ENCODE measurements at places on chromosomes 3 and 15.

GRCh38 chr3:46359733-46360493 lies 6.0 kb downstream of the CCR2 start:
- DNase-seq = peak; percentile 19

DNA sequence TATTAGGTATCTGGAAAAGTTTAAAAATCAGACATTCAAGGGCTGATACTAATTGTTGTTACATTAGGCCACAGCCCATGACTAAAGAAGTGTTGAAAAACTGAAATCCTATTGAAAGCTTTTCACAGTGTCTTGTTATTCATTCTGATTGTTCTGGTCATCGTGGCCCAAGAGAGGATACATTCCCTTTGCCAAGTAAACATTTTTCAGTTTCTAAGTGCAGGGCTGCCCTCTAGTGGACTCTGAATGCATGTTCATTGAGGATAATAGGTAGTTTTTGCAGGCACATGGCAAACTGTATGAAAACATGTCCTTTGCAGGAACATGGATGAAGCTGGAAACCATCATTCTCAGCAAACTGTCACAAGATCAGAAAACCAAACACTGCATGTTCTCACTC lies 181.1 kb downstream of the MYRIP start:
- DNase-seq = no peak

DNA sequence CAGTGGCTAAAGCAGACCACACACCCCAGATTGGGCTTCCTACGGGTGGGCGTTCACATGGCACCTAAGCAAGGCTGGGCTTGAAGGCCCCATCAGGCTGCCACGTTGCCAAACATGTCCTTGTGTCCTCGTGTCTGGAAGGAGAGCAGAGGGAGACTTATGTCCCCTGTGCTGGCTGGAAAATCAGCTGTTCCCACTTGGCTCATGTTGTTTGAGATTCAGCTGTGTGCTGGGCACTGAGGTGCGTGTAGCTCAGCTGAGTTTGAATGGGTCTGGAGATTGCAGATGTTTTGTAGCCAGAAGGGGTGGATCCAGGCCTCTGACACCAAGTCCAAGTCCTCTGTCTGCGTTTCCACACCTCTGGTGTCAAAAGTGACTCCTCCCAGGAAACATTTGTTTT lies 34.6 kb downstream of the RLBP1 start:
- DNase-seq = no peak

DNA sequence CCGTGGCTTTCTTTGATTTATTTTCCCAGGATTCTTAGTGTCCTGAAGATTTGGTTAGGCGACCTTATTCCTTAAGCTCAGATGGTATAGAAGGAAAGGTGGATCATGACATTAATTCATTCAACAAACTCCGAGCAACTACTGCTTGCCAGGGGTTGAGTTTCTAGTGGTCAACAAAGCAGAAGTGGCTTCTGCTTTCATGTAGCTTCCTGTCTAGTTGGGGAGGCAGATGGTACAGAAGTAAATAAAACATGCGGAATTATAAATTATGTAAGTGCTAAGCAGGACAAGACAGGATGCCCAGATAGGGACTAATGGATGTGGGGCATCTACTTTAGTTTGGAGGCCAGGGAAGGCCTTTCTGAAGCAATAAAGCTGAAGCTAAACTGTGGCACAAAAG lies 15.6 kb downstream of the EEFSEC start:
- DNase-seq = no peak

DNA sequence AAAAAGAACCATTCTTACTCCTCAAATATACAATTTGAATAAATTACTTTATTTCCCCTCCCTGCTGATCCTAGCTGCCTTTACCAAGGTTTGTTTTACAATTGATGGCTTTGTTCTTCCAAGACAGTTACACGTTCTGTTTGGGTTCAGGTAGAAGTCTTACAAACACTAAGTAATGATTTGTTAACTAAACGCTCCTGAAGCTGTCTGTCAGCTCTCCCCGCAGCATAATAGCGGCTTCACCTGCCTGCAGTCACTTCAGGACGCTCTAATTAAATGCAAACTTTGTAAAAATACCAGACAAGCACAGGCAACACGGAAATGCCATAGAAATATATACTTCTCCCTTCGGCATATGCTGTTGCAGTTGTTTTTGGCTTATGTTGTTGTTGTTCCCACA lies 176.4 kb upstream of the MDFIC2 start:
- DNase-seq = no peak

DNA sequence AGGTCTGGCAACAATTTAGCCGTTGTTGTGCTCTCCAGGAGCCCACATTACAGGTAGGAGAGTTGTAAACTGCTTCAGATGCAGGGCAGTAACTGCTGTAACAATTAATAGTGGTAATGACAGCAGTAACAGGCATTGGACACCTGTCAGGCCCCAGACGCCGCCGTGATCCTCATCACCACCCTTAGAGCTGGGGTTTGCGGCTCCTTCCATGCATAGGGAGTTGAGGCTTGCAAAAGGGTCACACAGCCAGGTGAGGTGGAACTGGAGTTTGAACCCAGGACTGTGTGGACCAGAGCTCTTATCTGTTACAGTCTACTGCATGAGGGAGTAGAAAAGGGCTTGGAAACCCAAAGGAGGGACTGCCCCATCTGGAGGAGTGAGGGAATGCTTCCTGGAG lies 26.8 kb upstream of the NR2C2 start:
- DNase-seq = no peak

DNA sequence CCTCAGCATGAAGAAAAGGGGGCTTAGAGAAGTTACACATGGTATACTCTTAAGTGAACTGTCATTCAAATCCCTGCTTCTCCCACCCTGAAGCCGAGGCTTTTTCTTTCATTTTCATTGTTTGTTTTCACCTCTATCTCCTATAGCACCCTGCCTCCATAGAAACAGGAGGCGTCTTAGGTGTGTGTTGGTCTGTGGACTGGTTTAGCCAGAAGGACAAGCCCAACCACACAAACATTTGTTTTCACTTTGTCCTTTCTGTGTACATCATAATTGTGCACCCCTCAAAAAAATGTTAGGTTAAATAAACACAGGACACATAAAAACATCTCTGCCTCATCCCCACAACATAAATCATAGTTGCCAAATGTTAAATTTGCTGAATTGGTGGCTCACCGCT lies 73.3 kb upstream of the UBE2E2 start:
- DNase-seq = no peak

- DNase-seq = no peak
Measured at GRCh38 chr15:76553102-76553501, 216.5 kb downstream of the ISL2 start.

- no peak for DNase-seq
Measured at GRCh38 chr3:178291574-178292370, 244.5 kb upstream of the KCNMB2 start.

DNA sequence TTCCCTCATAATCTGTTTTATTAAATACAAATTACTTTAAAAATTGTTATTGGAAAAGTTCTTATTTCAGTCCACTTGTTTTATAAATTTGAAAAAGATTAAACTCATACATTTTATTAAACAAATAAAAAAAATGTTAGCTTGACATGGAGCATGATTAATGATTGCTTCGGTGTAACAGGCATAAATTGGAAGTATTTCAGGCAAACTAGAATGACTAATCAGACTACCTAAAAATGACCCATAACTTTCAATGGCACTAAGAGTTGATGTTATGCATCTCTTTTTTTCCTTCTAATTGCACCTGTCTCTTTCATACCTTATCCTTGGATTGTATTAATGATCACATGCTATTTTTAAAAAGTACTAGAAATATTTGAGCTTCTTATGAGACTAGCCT lies 343.3 kb downstream of the ZNF385D start:
- DNase-seq = no peak

GRCh38 chr15:77502379-77503095 lies 81.8 kb downstream of the HMG20A start:
- no peak for DNase-seq

DNA sequence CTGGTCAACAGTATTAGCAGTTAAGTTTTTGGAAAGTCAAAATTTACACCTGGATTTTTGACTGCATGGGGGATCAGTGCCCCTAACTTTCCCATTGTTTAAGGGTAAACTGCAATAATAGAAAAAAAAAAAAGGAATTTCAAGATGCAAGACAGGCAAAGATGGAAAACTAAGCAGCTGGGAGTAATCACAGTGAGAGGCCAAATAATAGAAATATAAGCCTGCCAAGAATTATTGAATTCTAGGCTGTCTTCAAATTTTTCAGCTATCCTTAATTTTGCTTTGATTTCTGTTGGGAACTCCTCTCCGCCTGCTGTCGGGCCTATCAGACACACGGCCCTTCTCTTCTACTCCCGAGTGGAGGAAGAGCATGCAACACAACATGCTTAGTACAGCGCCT lies 215.5 kb upstream of the LMCD1 start:
- DNase-seq = no peak

- DNase-seq = no peak
Measured at GRCh38 chr3:186476541-186476940, 67.6 kb downstream of the CRYGS start.

- no peak for DNase-seq
Measured at GRCh38 chr3:184637705-184638104, 74.2 kb downstream of the MAGEF1 start.

- DNase-seq = no peak
Measured at GRCh38 chr15:45594319-45594718, 7.1 kb downstream of the BLOC1S6 start.

GRCh38 chr3:186896875-186897274 lies 33.5 kb upstream of the ST6GAL1 start:
- DNase-seq = no peak

DNA sequence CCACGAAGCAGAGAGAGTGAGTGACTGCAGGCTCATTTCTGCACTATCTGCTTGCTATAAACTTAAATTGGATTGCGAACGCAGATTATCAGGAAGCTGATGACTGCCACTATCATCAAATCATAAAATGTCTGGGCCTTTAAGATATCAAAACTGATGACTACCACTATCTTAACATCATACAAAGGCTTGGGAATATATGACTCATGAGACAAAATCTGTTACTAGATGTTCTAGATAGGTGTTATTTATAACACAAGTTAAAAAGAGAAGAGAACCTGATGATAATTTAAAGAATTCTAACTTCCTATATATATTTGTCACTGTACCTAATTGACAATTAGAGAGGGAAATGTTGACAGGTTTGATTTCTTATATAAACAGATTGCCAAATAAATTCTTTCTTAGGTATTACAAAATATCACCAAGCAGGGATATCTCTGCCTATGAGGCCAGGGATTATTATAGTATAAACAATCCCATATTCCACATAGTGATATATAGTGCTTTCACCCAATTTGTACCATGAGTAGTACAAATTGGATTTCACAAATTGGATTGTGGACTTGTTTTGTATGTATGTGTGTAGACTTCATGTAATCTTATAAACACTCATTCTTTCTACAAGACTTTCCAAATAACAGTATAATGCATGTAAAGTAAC lies 1157.2 kb downstream of the ROBO1 start:
- no peak for DNase-seq

DNA sequence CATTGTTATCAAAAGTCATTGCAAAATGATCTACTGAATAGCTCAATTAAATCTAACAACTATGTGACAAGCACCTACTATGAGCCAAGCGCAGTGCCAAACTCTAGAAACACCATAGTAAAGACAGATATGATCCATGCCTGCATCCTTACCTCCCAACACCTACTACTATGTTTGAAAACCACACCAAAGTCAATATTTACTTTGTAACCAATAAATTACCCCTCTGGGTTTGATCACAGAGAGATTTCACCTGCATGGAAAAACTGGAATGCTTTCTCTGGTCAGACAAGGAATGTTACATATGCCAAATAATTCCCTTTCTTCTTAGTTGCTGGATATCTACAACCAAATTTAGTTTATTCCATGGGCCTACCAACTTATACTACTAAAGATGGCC lies 422.2 kb downstream of the FHIT start:
- no peak for DNase-seq

DNA sequence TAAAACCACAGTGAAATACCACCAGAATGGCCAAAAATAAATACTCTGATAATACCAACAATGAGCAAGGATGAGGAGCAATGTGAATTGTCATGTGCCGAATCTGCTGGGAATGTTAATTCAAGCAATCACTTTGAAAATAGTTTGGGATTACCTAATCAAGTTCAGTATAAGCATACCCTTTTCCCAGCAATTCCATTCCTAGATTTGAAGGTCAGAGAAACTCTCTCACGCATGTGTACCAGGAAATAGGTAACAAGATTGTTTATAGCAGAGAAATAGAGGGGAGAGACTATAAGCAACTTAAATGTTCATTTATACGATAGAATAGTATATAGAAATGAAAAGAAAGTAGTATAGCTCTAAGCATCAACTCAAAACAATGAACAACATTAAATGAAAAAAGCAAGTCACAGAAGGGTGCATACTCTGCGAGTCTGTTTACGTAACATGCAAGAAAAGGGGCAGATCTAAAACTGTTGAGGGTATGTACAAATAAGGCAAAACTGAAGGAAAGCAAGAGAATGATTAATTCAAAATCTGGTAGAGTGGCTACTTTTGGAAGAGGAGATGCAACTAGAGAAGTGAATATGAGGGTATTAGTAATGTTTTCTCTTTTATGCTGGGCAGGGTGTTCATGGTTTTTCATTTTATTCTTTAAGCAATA lies 27.4 kb downstream of the TMOD3 start:
- DNase-seq = no peak

GRCh38 chr15:78149805-78150751 lies 916 bp downstream of the IDH3A start:
- no peak for DNase-seq

GRCh38 chr3:100833483-100833882 lies 124.2 kb downstream of the TFG start:
- no peak for DNase-seq

GRCh38 chr3:14810070-14810791 lies 8.5 kb upstream of the FGD5 start:
- no peak for DNase-seq

DNA sequence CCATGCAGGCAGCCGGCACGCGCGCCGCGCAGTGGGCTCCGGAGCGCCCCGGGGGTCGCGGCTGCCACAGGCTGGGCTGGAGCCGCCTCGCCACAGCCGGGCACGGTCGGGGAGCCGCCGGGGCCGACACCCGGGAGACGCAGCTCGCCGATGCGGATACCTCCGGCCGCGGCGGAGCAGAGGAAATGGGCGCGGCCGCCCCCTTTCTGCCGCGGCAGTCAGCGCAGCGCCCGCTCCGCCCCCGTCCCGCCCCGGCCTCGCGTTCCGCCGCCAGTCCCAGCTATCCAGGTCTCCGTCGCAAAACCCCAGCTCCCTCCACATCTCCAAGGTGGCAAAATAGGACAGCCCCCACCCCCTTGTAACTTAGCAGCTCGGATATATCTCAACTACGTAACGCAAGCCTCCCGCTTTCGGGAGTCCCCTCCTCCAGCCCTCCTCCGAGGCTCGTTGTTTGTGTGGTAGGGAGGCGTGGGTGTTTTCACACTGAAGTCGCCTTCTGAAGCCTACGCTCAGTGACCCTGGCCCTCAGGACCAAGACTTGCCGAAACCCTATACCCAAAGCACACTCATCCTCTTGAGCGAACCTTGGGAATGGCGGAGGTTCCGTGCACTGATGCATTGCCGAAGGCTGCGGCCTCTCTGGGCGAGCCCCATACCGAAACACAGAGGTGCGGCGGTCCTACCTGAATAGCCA lies at the start of gene SH3BP5:
SH3BP5 (minus strand) TSS at position 182 of the 694 bp plus-strand sequence; CDS start at position 4, 178 bp downstream.
- no peak for DNase-seq

GRCh38 chr3:28576614-28577200 lies 228.1 kb upstream of the AZI2 start:
- peak; percentile 33 for DNase-seq

GRCh38 chr15:31269816-31270575 lies 56.6 kb upstream of the KLF13 start:
- no peak for DNase-seq

Measured in anterior cingulate cortex (tissue), 58 donors.